OCI-LY7 (cell line): ENCODE measurements at places on chromosomes 5 and 9. TPM values are rescaled to one million over a fixed set of nuclear protein-coding genes. Genes with fewer than 3 reads are reported as not detected.
A peak's percentile ranks its signal among the peaks of the same experiment; 100 is the strongest.

GRCh38 chr9:135961277-135961715, at the start of gene UBAC1:
TSS of gene UBAC1 (minus strand) at chr9:135961373. CDS start at chr9:135961162, 211 bp downstream.
- DNase-seq: peak; percentile 97

DNA sequence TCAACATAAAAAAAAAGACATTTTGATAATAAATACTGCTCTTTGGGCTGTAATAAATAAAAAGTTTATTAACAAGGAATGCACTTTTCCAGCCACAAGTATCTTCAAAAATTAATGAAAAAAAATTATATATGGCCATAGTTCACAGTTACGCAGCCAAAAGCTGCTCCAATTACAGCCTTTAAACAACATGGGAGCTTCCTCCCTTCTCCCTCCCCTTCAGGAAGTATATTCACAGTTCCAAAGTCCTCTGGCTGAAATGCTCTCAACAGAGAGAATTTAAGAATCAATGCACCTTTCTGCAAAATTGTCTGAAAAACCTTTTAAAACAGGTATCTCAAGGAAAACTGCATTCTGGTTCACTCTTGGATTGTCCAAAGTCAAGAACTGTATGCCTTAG, 5.9 kb downstream of the PLK2 start:
- DNase-seq: no peak

DNA sequence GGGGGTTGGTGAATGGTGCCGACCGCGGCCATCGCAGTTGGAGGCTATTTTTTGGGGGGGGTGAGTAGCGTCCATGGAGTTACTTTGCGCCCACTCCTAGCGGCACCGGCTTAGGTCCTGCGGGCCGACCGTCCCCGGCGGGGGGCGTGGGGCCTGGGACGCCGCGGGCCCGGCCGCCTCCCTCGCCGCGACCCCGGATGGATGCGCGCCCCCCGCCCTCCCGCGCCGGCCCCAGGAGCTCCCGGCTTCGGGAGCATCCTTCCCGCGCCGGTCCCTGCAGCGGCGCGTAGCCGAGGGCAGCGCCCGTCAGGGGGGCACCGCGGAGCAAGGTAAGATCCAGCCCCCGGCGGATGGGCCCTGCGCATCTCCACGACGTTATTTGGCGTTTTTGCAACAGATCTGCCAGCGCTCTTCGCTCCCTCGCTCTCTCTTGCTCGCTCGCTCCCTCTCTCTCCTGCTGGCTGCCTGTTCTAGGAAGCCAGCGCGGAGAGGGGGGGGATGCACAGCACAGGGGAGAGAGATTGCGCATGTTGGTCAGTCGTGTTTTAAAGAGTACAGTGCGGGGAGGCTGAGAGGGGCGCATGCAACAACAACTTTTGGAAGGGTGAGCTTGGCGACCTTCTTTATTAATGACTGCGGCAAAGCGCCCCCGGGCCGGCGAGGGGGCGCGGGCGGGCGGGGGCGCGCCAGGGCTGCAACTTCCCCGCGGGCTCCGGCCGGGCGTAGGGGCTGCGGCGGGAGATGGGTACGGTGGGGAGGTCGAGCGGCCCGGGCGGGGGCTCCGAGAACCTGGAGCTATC, 413 bp downstream of the JADE2 start:
- DNase-seq: peak; percentile 83

DNA sequence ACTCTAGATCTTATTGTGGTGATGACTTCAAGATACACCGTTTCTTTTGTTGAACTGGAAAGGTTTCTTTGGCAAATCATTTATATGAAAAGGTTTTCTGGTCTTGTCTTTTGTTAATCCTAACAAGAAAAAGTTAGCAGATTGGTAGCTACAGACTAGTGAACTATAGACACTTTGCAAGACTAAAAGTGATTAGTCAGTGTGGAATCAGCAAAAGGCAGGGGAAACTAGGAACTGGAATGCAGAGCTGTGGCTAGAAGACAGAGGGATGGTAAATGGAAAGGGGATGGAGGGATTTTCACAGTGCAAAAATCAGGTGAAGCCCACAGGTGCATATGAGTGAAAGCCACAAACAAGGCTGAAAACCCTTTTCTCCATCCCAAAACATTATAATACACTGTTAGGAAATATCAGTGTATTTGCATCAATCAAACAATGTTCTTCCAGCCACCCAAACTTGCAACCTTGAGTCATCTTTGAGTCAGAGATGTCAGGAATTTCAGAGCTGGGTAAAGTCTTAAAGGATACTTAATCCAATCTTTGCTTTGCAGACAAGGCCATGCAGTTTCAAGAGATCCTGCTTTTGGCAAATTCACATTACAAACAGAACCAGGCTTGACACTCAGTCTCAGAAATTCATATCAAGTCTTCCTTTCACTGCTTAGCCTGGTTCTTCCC, 52.7 kb downstream of the PLK2 start:
- no peak for DNase-seq

The FGF10 gene
- not detected in 2 replicates for total RNA-seq

The CDC20B gene
- not detected in 2 replicates for total RNA-seq

GRCh38 chr9:76401580-76402354, 7.5 kb upstream of the RFK start:
- peak; percentile 68 for DNase-seq

The SCGB3A1 gene
- not detected in 2 replicates for total RNA-seq

The TMEM174 gene
- 0.25 TPM in 1 of 2 replicates, not detected in the other for total RNA-seq

The BRD9 gene
- 78.4 and 78.7 TPM in 2 replicates for total RNA-seq

- DNase-seq: no peak
Observed at GRCh38 chr9:85064811-85065371, 395.4 kb downstream of the NTRK2 start.

GRCh38 chr5:36535378-36535777, 71.0 kb upstream of the SLC1A3 start:
- DNase-seq: no peak

- DNase-seq: no peak
Observed at GRCh38 chr5:149770236-149770635, 40.1 kb downstream of the PPARGC1B start.

The FREM1 gene
- not detected in 2 replicates for total RNA-seq

The C5orf52 gene
- total RNA-seq: not detected in 2 replicates

The INSL4 gene
- total RNA-seq: not detected in 2 replicates

- DNase-seq: no peak
Observed at GRCh38 chr5:158387499-158387898, 528.6 kb upstream of the CLINT1 start.

- DNase-seq: no peak
Observed at GRCh38 chr5:122287101-122287500, 24.9 kb upstream of the SNCAIP start.

DNA sequence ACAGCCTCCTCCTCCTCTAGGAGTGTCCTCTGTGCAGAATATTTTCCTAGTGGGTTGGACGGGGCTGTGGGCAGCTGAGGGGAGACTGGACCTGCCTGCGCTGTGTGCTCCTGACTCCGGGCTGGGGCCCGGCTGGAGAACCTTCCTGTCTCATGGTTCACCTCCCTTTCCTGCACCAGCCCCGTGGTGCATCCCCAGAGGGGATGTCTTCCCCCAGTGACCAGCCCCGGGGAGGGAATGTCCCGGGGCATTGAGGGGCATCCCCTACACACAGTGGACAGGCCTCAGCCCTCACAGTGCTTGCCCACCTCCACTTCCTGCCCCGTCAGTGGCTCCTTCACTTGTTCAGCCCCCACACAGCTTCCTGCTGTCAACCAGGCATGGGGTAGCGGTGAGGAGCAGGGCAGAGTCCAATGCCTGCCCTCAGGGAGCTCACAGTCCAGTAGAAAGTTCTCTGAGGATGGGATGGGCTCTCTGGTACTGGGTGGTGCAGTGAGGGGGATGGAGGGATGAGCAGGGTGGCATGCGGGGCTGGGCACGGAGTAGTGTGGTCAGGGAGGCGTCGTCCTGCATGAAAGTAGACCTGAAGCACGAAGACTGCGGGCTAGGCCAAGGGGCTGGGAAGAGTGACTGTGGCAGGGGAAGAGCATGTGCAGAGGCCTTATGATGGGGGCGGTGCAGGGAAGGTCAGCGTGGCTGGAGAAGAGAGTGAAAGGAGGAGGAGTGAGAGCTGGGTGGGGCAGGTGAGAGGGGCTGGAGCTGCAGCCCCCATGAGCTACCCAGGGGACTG, 52.1 kb upstream of the PITX1 start:
- DNase-seq: no peak

GRCh38 chr9:99137225-99137624, 32.3 kb downstream of the TGFBR1 start:
- no peak for DNase-seq

The KCNIP1 gene
- total RNA-seq: not detected in 2 replicates

DNA sequence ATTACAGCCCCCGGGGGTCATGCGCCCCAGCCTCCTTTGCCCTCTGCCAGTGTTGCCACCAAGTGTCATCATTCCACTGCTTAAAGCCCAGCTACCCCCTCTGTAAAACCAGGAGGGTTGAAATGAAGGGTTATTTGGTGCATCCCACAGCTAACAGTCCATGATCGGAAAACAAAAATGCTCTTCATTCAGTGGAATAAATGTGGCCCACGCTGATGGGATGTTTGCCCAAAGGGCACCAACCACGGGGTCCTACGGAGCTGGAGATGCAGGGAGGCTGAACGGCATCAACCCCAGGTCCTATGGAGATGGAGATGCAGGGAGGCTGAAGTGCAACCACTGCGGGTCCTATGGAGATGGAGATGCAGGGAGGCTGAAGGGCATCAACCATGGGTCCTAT, 218.5 kb upstream of the IRX1 start:
- DNase-seq: no peak

- DNase-seq: no peak
Observed at GRCh38 chr5:150632305-150633160, 7.9 kb upstream of the SYNPO start.

DNA sequence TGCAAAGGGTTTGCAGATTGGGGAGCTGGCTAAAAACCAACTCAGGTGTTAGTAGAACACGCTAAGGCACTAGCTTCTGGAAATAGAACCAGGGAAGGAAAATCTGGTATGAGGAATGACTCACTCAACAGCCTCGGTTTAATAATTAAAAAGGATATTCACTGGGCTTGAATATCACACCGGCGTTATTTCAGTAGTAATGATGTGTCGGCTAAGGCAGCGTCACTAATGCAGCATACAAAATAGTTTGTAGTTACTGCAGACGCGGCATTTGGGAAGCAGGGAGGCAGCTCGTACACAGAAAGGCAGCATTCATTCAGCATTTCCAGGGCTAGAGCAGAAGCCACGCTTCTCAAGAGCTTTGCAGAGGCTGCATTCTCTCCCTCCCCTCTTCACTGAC, 1.7 kb downstream of the ADRA1B start:
- no peak for DNase-seq

The PFN3 gene
- not detected in 2 replicates for total RNA-seq

- DNase-seq: no peak
Observed at GRCh38 chr5:87867281-87867680, 401.4 kb downstream of the TMEM161B start.

DNA sequence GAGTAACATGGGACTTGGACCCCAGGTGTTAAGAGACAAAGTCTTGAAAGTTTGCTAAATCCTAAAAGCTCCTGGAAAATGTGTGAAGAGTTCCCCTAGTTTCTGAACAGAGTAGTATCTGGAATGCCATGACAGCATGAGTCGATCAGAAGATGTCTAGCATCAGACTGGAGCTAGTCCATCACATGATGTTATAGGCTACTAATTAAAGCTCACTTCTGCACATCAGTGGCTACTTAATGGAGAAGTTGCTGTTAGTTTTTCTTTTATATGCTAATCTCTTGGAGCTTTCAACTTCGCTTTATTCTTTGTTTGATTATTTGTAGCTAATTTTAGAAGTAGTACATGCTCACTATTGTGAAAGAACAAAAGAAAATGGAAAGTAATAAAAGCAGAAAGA, 471.3 kb upstream of the KLF4 start:
- no peak for DNase-seq

DNA sequence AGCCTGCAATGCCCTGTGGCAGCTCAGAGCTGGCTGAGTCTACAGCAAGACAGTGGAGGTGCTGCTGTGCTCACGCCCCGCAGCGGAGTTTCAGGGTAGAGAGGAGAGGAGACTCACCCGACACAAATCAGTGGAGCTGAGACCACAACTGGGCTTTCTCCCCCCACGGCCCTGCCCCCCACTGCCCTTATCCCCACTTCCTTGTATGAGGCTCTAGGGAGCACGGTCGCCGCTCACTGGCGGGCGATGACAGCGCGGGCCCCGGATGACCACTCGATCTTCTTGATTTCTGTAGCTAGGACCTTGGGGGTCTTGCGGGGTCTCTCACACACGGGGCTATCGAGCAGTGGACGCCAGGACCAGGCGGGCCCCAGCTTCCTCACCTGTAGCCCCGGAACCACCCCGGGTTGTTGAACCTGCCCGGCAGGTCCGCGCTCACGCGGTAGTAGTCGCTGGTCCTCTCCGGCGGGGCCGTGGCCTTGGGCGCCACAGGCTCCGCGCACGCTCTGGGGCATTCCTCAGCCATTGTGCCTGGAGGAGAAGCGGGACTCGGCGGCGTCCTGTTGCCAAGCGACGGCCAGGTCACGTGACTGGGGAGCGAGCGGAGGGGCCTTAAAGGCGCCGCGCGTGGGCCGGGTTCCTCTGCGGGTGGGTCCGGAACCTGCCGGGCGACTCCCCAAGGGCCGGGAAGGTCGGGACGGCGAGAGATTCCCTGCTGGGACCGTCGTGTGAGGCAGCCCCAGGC, 984 bp upstream of the MRPS2 start:
- peak; percentile 80 for DNase-seq

- DNase-seq: no peak
Observed at GRCh38 chr5:5481206-5481605, 58.7 kb downstream of the ICE1 start.

The TICAM2 gene
- 0.65 and 0.87 TPM in 2 replicates for total RNA-seq

DNA sequence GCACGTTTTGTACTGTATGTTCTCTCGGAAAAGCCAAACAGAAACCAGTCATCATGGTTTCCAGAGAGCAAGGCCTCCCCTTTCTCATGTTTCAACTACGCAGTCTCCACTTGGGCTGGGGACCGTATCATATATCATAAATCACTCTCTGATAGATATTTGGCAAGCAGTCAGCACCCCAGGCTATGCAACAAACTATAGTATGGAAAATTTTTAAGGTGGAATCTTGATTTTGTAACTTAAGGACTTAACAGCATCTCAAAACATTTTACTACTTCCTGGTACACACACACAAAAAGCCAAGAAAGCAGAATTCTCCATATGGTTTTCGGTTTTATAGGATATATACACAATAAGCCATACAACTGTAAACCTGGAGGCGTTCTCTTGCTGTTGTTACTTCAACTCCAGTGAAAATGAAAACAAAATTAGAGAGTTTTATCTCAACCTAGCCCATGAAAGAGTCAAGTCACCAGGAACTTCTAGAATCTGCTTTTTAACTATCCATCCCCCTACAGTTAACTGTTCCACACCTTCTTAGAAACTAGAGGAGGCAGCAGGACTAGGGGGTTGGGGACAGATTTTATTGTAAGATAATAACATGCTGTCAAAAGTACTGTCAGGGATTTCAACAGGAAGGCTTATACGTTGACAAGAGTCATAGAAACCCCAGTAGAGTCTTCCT, 283.4 kb downstream of the NFIB start:
- no peak for DNase-seq

DNA sequence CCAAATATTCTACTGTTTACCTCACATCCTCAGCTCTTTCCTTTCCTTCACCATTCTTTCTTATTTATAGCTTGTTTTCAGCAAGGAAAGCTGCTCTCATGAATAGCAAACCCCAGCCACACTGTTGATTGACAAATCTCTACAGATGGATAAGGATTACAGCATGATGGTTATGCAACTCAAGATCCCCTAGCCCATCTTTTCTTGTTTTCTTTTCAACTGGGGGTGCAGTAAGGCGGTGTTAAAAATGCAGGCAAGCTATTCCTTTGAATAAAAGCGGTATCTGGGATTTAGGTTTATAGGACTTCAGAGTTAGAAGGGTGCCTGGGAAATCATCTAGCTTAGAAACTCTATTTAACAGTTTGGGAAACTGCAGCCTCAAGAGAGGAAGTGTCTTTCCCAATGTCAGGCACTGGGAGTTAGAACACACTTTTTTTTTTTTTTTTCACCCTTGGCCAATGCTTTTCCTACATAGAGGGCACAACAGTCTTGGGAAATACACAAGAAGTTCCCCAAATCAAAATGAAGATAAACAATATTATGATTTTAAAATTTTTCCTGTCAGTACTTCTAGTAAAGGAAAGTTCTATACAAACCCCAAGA, 2.6 kb downstream of the SPARC start:
- DNase-seq: no peak
